ENCODE measurements at places on chromosomes 7 and 10.

- no peak for DNase-seq
Observed at GRCh38 chr7:13920053-13920697, 69.3 kb downstream of the ETV1 start.

GRCh38 chr7:42236266-42236975 is 588 bp downstream of the GLI3 start:
- DNase-seq, result no peak

- DNase-seq, result no peak
Observed at GRCh38 chr10:50286517-50286916, 35.2 kb upstream of the ASAH2 start.

DNA sequence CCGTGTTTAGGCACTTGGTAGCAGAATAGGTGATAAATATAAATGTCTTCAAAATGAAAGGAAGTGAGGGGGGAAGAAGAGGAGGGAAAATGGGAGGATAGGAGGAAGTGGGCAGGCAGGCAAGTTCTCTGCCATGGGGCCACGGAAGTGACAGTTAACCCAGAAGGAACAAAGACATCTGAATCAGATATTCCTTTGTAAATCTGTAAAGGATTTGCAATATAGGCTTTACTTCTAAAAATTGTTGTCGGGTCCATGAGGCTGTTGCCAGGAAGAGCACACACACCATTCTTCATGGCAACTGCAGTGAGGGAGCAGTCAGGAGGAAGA is 23.7 kb upstream of the RASSF4 start:
- no peak for DNase-seq

DNA sequence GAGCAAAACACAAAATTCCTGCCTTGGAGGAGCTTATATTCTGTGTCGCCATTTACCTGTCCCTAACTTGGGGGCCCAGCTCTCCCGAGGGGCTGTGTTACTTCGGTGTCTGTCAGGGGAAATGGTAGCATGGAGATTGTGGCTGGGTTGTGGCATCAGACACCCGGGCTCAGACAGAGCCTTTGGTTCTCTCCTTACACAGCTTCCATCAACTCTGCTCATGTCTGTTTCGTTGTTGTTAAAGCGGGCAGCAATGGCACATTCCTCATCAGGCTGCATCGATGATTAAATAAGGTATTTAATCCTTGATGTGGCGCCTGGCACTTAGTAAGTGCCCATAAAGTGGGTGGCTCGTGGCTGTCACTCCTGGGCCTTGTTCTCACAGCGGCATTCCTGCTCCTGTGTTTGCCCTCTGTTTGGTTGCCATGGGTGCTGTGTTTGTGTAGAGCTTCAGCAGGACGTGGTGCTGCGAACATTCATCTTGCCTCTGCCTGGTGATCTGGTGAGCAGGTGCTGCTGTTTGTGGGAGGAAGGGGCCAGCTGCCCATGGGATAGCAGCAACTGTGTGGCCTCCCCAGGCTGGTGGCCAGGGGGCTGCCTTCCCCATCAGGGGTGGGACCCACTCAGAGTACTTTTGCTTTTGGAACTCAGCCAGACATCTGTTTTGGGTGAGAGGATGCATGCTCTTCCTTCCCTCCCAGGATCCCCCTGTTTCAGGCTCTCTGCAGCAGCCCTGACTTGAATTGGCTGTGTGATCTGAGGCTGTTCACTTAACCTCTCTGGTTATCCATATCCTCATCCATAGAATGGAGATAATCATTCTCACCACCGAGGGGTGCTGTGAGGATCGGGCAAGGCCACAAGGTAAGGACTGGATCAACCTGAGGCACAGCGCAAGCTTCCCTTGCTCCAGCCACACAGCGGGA is 207.2 kb upstream of the SVIL start:
- no peak for DNase-seq

DNA sequence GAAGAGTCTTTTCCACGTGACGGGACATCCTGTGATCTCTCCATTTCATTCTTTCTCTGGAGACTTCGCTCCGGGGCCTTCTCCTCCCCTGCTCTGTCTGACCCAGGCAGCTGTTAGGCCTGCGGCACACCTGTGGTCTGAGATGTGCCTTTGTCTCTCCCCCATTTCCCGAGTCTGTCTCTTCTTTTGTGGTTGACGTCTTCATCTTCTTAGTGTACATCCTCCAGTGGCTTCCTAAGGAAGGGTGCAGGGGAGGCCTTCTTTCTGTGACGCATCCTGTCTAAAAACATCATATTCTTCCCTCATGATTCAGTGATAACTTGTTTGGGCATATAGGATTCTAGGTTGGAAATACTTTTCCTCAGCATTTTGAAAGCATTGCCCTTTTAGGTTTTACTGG is 17.2 kb upstream of the ATP6V0E2 start:
- no peak for DNase-seq

DNA sequence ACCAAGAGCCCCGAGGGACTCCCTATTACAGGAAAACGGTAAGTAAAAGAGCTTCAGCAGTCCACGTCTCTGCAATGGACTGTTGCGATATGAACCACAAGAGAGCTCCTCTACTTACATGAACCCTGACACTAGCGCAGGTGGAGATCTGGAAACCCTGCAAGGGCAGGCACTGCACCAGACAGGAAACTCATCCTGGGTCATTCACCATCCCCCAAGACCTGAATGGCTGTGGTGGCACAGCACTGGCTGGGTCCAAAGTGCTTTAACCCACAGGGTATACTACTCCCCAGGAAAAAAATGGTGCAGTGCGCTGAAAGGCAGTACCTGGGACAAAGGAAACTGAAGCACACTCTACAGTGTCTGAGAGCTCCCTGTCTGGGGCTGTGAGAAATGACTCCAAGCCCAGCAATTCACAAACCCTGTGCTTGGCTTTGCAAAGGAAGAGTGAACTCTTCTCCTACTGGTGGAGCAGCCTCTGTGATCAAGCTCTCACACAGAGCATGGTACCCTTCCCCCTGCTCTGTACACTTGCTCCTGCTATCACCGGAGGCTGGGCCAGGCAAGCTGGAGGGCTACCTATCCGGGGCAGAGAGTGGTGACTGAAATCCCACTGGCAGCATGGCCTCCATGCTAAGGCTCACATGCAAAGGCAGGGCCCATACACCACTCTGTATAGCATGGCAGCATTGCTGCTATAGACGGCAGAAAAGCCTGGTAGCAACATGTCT is 44.9 kb downstream of the HIBADH start:
- DNase-seq, result no peak

DNA sequence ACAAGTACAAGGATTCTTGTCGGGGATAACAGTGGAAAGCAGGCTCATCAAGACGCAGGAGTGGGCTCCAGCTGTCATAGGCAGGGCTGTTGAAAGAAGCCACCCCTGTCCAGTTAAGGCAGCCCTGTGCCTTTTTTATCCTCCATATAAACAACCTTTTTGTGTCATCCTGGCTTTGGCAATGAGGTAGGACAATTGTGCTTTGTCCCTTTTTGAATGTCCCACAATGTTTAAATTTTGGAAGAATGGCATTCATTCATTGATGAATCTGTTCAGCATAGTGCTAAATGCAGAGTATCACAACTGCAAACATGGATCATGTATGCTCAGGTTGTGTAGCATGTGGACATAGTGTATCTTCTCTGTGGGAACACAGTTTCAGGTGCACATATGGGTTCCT is 66.7 kb downstream of the UBE3C start:
- DNase-seq, result no peak

Data from GM12864 (cell line).